ENCODE measurements at places on chromosomes 16 and 17.

DNA sequence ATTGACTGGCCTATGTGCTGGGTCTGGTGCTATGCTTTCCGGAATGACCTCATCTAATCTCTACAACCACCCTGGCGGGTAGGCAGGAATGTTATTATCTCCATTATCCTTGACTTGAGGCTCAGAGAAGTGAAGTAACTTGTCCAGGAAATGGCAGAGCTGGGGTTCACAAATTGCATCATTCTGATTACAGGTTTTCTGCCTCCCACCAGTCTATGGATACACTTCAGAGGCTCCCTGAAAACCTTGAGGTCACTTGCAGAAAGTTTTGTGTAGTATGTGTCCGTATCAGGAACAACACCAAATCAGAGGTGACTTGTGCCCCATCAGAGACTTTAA is 19.1 kb downstream of the NOD2 start:
- DNase-seq: no peak

GRCh38 chr16:59697761-59698160 is 963.6 kb upstream of the GOT2 start:
- no peak for DNase-seq

GRCh38 chr16:85058909-85059308 is 31.3 kb downstream of the KIAA0513 start:
- no peak for DNase-seq

- no peak for DNase-seq
These were observed 148.0 kb upstream of the TNRC6C start for GRCh38 chr17:77810536-77810935.

- no peak for DNase-seq
These were observed 6.1 kb downstream of the SLC35G3 start for GRCh38 chr17:35188111-35188510.

DNA sequence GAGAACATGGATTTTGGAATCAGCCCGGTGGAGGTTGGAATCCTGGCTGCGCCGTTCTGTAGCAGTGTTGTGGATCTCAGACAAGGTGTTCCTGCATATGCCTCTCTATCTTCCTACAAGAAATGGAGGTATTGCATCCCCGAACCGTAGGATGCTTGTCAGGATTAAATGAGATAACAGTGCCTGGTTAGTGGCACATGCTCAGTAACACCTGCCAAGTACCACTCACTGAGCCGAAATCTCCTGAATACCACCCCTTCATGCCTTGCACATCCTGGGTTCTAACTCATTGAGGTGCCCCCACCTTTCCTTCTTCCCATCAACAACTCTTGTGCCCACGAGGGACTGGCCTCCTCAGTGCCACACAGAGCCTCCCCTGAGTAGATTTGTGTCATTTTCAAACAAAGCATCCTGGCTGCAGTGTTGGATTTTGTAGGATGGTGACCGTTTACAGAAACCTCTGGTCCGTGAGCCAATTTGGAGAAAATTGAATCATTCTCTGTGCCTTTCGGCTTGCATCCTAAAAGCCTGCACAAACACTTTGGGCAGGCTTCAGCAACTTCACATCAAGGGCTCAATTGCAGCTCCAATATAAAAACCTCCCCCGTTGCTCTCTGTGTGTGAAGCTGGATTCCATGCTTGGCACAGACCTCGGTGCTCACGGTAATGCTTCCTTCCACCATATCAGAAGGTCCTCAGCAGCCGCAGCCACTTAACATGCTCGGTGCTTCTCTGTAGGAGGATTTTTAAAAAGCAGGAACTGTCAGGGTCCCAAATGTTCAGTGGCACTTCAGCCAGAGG is 84.2 kb downstream of the WWOX start:
- no peak for DNase-seq

DNA sequence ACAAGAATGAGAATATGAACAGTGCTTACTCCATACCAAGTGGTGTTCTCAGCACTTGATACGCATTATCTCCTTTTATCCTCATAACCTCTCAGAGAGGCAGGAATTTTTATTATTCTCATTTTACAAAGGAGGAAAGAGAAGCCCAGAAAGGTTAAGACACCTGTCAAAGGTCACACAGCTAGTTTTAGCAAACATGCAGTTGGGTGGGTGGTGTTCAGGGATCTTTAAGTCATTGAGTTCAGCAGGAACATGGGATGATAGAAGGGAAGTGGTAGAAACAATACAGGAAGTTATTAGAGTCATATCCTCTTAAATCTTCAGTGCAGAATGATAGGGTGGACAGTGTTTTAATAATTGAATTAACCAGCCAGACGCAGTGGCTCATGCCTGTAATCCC is 95.4 kb downstream of the IRX3 start:
- DNase-seq: no peak

DNA sequence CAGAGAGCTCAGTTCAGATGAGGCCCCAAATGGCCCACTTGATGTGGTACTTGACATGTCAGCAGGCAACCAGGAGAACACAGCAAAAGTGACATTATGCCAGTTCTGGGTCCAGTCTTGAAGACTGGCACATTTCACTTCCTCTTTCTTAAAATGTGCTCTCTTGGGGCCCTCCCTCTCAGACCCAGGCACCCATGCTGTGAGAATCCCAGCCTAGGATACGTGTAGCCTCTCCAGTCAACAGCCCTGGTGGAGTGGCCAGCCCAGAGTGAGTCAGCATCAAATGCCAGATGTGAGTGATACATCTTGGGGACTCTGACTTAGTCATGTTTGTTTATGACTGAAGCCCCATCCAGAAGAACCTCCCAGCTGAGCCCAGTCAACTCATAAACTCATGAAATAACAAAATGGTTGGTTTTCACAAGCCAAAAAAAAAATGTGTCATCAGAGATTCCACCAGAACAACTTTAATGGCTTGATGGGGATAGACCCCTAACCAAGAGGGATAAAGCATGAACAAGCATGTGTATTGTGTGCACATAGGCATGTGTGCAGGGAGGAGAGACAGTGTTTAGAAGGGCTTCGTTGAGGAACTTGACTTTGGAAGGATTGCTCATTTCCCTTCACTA is 82.5 kb upstream of the TNRC6C start:
- no peak for DNase-seq

DNA sequence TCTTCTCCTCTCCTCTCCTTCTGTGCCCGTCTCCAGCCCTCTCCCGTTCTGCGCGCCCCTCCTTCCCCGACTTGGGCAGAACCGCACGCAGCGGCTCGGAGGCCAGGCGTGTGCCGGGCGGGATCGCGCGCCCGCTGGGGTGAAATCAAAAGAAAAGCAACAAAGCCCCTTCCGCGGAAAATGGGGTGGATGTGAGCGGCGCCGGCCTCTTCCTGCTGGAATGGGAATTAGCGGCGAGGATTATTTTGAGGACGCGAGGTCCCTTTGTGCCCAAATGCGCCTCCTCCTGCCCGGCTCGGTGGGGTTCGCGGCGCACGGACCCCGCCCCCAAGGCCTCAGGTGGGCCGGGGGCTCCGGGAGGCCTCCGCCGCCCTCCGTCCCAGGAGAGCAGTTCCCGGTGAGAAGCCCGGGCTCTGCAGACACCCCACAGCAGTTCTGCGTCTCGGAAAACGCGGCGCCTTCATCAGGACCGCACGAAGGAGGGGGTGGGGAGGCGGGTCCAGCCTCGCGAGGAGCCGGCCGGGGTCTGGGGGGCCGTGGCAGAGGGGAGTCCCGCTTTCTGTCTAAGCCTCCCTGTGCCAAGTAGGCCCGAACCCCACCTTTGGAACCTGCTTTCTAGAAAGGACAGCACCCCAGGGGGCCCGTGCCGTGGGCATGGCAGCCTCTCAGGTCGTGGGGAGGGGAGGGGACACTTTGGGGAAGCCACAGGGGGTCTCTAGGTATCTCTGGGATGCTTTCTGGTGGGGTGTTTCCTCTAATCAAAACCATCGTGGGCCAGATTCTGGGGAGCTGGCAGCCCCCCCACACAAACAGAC is 91.0 kb upstream of the CBX4 start:
- no peak for DNase-seq

GRCh38 chr17:50908860-50909764 is 43.0 kb upstream of the TOB1 start:
- DNase-seq: no peak

GRCh38 chr17:73663614-73664013 is 19.4 kb upstream of the SDK2 start:
- no peak for DNase-seq

- no peak for DNase-seq
These were observed 357.6 kb upstream of the SALL1 start for GRCh38 chr16:51508490-51509212.

DNA sequence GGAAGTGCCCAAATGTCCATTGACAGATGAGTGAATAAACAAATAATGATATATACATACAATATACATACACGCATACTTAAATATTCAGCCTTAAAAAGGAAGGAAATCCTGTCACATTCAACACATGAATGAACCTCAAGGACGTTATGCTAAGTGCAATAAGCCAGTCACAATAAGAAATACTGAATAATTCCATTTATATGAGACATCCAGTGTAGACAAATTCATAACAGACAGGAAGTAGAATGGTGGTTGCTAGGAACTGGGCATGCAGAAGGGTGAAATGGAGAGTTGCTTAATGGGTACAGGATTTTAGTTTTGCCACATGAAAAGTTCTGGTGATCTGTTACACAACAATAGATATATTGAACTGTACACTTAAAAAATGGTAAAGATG is 8.8 kb upstream of the ITGB4 start:
- DNase-seq: no peak

- no peak for DNase-seq
These were observed 17.2 kb upstream of the ALOX15 start for GRCh38 chr17:4658478-4659305.

DNA sequence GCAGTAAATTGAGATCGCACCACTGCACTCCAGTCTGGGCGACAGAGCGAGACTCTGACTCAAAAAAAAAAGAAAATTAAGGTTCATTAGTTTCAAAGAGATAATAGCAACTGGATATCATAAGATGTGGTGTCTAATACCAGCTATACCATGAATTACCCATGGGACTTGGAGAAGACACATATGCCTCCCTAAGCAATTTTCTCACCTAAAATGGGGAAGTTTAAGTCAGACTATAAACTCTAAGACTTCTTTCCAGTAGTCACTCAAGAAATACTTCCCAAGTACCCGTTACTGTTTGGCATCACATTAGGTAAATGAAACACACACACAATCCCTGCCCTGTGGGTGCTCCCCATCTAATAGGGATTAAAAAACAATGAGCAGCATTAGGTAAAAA is 22.6 kb downstream of the SMURF2 start:
- DNase-seq: no peak

GRCh38 chr16:18788828-18789514 is 1.2 kb downstream of the RPS15A start:
- no peak for DNase-seq

GRCh38 chr17:4666296-4666695 is 24.8 kb upstream of the ALOX15 start:
- DNase-seq: no peak

GRCh38 chr17:573036-573435 is 141.6 kb downstream of the VPS53 start:
- DNase-seq: no peak

DNA sequence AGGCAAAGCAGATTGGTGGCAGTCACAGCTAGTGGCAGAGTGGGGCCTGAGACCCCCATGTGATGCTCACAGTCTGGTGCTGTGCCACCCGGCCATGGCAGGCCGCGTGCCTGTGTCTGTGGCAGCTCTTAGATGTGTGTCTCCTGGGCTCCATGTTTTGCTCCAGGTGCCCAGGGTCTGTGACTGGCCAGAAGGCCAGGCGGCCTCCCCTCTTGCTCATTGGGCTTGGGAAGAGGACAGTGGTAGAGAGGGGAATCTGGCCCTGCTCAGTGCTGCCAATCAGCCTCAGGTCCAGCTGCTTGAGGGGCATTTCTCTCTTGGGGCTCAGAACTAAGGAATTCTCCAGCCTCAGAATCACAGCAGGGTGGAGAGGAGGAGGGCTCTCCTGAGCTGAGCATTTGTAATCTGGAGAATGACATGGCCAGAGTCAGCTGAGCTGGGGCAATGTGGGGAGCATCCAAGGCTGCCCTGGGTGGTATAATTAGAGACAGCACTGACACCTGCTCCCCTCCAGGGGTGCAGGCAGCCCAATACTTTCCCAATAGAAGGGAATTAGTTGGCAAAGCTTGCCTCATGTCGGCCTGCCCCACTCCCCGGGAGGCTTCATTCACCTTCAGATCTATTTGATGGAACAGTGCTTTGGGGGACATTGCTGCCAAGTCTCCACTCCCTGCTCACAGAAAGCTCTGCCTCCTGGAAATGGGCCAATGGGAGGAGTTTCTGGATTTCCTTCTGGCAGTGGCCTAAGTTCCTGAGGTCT is 2.7 kb upstream of the LASP1NB start:
- no peak for DNase-seq

- no peak for DNase-seq
These were observed 14.4 kb downstream of the ASPSCR1 start for GRCh38 chr17:81991684-81992305.

GRCh38 chr16:5020551-5020950 is 13.2 kb downstream of the NAGPA start:
- no peak for DNase-seq

- DNase-seq: no peak
These were observed 4.3 kb downstream of the C16orf87 start for GRCh38 chr16:46826631-46827030.

DNA sequence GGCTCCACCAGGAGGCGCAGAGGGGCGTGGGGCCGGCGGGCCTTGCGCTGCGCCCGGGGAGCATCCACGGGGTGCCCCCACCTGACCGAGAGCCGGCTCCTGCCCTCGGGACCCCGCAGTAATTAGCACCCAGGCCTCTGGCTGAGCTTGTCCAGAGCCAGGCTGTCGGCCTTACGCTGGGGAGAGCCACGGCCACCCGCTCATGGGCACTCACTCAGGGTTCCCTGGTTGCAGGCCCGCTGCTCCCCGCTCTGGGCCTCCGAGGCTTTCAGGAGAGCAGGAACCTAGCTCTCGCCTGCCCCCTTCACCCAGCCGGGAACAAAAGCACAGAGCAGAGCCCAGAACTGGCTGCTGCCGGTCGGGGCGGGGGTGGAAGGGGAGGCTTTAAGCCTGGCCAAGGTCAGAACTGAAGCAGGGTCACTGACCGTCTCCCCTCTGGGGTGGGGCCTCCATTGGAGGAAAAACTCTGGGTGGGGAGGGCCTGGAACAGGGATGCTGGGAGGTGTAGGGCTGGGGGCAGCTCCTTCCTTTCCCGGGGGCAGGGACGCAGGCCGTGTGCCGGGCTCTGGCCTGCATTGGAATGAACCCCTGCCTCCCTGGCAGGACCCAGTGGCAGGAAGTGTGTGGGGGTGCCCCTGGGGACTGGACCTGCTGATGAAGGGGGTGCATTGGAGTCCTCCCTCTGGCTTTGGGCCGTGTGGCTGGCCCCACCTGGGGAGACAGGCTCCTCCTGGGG is 12.3 kb downstream of the GLIS2 start:
- no peak for DNase-seq

DNA sequence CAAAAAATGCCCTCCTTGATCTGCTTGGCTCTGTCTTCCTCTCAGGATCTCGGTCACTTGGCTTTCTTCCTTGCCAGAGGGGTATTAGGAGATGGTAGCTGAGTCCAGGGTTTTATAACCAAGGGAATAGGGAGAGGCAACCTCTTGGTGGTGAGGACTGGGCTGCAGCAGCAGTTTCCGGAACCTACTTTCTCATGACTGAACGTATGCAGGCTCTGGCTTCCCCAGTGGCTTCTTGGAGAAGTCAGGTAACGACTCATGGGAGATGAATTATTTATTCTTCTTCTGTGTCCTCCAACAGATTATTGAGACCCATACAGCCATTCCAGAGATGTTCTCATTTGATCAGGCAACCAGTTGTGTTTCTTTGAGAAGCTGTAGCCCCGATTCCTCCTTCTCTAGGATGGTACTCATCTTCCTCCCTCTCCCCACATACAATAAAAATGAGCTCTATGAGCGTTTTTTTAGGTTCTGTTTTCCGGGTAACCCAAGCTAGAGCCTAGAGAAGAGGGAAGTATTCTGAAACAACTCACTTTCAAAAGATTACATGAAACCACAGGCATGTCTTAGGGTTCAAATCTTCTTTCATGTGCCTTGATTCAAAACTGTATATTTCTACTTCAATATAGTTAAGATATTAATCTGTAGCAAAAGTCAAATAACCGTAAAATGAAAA is 22.3 kb upstream of the DHX40 start:
- no peak for DNase-seq

All from keratinocyte (primary cell).